Psoas muscle (tissue), 8 donors: ENCODE measurements at places on chromosomes 12 and 14. TPM values are rescaled to one million over a fixed set of nuclear protein-coding genes. Genes with fewer than 3 reads are reported as not detected.

- DNase-seq = no peak
Observed at GRCh38 chr12:108622421-108622820, 11.3 kb downstream of the SELPLG start.

The NOS1 gene
- total RNA-seq = 62.2 TPM

The NEDD8 gene
- 206 TPM for total RNA-seq

The PXN gene
- 89.6 TPM for total RNA-seq
